ENCODE measurements at places on chromosomes 1 and 21. TPM values are rescaled to one million over a fixed set of nuclear protein-coding genes. Genes with fewer than 3 reads are reported as not detected.

Gene CFHR1
- total RNA-seq, result 0.58 TPM

Gene NGF
- total RNA-seq, result not detected

Gene DCAF8
- 133 TPM for total RNA-seq

Gene MANEAL
- 19.4 TPM for total RNA-seq

Gene PDZK1IP1
- not detected for total RNA-seq

Gene PTPRU
- 4.9 TPM for total RNA-seq

Gene DIRAS3
- 0.27 TPM for total RNA-seq

Gene A3GALT2
- 1.1 TPM for total RNA-seq

Gene RXFP4
- not detected for total RNA-seq

Gene SPRR3
- total RNA-seq, result not detected

Gene RO60
- total RNA-seq, result 138 TPM

Gene CTSE
- total RNA-seq, result not detected

Gene TAL1
- total RNA-seq, result 0.05 TPM

Gene GSTM5
- total RNA-seq, result not detected

Gene KRTAP12-2
- not detected for total RNA-seq

Gene CFAP74
- total RNA-seq, result not detected

Gene FLG2
- not detected for total RNA-seq

Gene OR2T35
- total RNA-seq, result not detected

Gene EMC1
- total RNA-seq, result 48.6 TPM

Gene FAM78B
- 7.1 TPM for total RNA-seq

Gene RASAL2
- 26.2 TPM for total RNA-seq

Gene C1QC
- total RNA-seq, result not detected

Gene PRRX1
- 34.6 TPM for total RNA-seq

Gene LCE1A
- not detected for total RNA-seq

Gene L1TD1
- not detected for total RNA-seq

Gene LCE1C
- not detected for total RNA-seq

Gene AADACL4
- total RNA-seq, result not detected

Gene FAAH
- total RNA-seq, result 1.5 TPM

Gene NUP210L
- not detected for total RNA-seq

Gene CNR2
- total RNA-seq, result not detected

Data from A375 (cell line).